ENCODE measurements at places on chromosomes 6 and 20.
A peak's percentile ranks its signal among the peaks of the same experiment; 100 is the strongest.

DNA sequence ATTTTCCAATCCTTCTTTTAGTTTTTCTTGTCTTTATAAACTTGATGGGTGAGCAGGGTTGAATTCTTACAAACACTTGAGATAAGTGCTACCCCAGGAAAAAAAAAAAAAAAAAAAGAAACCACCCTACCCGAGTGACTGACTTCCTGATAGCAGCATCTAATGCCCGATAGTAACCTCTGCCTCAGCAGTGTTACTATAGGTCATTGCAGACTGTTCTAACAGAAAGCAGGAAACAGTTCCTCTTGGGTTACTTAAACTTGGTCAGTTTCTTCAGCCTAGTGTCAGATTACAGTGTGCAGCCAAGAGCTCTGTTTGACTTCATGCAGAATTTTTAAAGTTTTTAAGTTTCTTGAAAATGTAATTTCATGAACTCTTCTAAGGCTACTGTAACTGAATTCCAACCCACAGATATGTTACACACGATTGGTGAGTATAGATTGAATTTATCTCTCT, 2.1 kb downstream of the MYLIP start:
- no peak for DNase-seq

DNA sequence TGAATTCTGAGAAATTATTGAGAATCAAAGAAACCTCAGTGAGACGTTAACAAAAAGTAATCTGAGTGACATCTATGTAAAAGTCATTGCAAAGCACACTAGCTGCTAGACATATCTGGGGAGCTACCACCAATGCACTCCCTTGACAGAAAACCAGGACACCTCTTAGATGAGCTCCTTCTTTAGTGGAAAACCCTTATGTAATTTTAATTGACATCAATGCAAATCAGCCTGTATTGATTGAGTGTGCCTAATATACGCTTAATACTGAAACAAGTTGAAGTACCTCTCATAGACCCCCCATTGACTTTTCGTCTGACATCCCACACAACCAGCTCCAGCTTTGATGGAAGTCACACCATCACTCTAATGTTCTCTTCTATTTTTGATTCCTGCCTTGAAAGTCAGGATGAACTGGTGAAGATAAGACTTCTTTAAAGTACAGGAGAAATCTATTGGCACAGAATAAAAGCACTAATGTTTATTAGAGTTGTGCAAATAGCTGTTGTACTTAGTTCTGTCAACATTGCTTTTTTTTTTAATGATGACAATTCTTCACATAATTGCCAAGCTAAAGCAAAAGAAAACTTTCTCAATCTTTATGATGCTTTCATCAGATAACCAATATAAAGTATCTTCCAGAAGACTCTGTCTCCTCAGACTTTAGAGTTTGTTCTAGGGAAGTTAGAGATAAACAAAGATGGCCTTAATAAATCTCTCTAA, 98.0 kb upstream of the FAM8A1 start:
- DNase-seq = no peak

- DNase-seq = no peak
Observed at GRCh38 chr20:5662769-5663168, 87.4 kb upstream of the SHLD1 start.

GRCh38 chr20:63080411-63080810, 73.6 kb upstream of the BHLHE23 start:
- DNase-seq = peak; percentile 35

DNA sequence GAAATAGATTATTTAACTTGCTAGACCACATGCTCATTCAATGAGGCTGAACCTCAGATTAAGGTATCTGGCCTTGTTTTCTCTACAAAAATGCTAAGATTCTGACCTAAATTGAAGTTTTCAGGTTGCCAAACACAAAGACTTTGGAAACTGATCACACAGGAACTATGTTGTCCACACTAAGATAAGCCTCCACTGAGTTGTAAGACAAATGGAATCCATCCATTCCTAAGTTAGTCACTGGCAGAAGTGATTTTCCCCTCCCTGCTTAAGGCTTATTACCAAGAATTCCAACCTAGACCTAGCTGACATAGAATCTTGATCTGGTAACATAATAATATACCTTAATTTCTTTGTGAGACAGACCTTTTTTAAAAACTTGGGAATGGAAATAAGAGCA, 608.1 kb downstream of the TENT5A start:
- no peak for DNase-seq

DNA sequence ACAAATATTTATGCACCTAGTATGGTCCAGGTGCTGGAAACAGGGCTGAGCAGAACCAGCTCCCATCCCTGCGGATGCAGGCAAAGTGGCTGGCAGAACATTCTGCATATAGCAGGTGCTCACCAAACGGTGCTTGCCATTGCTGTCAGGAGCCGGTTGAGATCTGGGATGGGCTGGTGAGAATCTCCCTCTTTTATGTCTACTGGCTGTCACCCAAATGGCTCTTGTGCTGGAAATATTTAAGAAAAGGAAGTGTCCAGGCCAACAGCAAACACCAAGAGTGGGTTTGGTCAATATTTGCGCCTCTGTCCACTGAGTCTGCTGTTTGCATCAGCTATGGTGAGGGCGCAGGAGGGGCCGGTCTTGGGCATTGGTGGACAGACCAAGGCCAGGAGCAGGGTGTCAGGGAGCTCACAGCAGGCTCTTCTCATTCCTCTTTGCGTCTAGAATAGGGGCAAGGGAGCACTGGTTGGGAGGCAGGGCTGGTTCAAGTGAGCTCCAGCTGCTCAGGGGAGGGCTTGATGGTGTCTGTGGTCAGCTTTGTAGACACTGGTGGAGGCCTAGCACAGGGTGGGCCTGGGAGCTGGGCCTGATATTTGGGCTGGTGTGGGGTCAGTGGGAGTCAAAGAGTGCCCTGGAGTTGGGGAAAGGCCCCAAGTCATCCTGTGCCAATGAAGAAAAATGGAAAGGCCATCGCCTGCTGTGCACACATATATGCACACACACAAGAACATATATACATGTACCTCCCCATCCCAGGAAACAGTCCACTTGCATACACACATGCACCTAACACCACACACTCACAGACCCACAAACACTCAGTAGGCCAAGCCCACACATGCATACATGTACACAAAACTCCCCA, 1.4 kb upstream of the BPIFB2 start:
- peak; percentile 56 for DNase-seq

DNA sequence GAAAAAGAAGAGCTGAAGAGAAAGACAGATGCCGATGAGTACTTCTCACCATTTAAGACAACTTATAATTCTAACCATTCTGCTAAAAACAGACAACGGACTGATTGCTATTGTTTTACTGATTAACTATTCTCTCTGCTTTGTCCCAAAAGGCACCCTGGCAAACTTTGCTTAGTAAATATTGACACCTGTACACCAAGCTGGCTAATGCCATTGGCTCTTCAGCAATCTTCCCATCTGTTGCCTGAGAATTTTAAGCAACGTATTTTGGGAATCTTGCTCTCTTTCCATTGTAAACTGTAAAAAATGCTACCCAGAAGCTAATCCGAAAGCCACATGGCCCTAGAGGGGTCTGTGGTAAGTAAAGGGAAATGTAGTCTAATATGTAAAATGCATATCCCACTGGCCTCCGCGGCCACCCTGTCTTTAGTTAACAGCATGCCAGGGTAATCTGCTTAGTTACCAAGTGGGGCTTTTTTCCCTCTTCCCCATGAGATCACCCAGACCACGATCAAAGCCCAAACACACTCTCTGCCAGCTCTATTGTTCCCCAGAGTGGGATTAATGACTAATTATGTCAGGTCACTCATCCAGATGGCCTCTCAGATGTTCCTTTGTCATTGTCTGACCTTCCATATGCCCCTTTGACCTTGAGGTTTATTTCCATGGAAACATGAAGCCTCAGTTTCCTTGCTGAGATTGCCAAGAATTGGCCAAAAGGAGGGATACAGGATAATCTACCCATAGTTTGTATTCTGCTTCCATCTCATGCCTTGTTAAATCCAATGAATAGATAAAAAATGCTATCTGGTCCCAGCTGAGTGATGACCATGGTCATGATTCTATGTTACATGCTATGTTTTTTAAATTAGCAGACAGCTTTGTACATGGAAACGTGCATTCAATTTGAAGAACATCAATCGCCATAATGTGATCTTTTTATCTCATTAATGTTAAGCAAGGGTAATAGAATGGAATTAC, 216.4 kb upstream of the MCHR2 start:
- no peak for DNase-seq

- no peak for DNase-seq
Observed at GRCh38 chr6:6556738-6557503, 31.6 kb upstream of the LY86 start.

All from aorta (tissue), 5 donors.